ENCODE measurements at places on chromosomes 1 and 21. TPM values are rescaled to one million over a fixed set of nuclear protein-coding genes. Genes with fewer than 3 reads are reported as not detected.

DNA sequence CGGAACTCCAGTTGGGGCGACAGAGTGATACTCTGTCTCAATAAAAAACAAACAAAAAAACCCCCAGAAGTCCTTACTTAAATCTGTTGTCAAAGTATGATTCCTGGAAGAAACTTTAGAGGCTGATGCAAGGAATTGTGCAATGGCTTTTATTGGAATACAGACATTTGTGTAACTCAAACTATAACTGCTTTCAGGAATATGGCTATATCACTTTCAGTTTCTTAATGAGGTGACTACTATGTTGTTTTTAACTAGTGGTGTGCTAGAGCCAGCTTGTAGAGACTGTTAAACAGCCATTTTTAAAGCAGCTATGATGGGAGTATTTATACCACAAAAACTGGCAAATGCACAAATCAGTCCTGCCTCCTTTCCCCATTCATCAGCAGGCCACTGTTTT lies 22.7 kb upstream of the DNAJC28 start:
- no peak for DNase-seq

Gene SSX2IP
- total RNA-seq: 9.9 TPM

DNA sequence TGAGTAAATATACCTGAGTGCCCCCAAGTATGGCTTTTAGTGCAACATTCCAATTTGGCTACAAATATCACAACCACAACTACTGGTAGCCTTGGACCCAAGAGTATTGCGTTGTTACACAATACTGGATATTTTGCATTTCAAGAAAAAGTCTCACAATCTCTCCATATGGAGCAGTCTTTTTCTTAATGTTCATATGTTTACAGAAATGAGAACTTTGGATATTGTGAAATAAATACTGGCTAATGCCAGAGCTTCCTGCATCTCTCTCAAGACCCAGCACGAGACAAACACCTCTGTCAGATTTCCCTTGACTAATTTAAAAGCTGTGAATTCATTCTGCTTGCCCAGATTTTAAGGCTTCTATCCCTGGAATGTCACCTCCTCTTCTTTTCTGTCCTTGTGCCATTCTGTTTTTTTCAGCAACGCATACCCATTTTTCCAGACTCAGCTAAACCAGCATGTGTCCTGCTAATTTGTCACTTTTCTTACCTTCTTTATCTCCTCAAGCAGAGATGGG lies 136.2 kb upstream of the BACE2 start:
- no peak for DNase-seq

DNA sequence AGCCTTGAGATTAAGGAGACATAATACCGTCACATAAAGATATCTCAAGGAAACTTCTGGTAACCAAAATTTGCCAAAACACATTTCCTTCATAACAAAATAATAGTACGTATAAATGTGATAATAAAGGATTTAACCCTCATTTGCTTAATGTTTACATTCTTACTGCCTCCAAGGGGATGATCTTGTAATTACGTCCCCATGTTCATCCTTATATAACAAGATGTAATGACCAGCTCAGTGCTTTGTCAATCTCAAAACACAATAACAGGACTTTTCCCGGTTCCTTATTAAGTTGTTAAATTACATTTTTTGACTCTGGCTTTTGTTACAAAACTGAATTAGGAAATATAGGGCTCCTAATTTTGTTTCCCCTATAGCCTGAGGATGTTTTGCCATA lies 41.3 kb upstream of the UHMK1 start:
- DNase-seq: no peak

- no peak for DNase-seq
Measured at GRCh38 chr1:10537082-10537766, 62.5 kb downstream of the PEX14 start.

Data from naive thymus-derived CD8-positive, alpha-beta T cell (primary cell).